ENCODE measurements at places on chromosomes 4 and X.

GRCh38 chrX:132463411-132463810 lies 25.4 kb downstream of the MBNL3 start:
- no peak for DNase-seq

- no peak for DNase-seq
Measured at GRCh38 chrX:139094671-139095592, 383.4 kb upstream of the FGF13 start.

DNA sequence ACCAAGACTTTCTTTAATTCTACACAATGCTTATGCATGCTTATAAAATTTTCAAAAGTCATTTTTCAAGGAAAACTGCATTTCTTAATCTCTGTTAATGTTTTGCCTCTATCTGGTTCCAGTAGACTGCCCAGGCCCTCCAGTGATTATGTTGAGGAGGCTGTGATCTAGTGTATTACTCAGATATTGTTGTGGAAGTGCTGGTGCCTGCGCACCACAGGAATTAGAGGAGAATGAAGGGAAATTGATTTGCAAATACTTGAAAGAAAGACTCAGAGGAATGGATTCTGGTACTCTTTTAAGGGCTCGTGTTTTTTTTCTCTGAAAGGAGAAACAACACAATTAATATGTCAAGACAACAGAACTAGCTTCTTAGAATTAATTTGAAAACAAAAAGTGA lies 1015.1 kb downstream of the RPA4 start:
- no peak for DNase-seq

GRCh38 chrX:19906293-19906692 lies 18.9 kb upstream of the SH3KBP1 start:
- no peak for DNase-seq

- DNase-seq: no peak
Measured at GRCh38 chrX:56232221-56233082, at the start of gene KLF8. TSS of gene KLF8 (plus strand) at chrX:56232356. CDS start at chrX:56233335, 979 bp downstream.

DNA sequence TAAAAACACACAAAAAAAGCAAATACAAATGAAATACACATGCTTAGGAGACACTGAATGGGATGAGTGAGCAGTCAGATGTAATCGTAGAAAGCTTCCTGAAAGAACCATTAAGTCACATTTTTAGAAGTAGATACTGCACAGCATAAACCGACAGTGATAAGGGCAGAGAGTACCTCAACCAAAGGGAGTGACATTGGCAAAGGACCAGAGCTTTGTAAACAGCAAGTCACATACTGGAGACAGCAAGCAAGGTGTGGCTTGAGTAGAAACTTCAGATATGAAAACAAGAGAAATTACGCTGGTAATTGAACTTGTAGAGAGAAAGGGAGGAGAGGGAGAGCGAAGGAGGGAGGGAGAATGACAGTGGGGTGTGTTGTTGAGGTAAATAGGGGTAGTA lies 92.0 kb downstream of the CHRDL1 start:
- no peak for DNase-seq

- DNase-seq: no peak
Measured at GRCh38 chr4:40530961-40531635, 98.6 kb downstream of the RBM47 start.

DNA sequence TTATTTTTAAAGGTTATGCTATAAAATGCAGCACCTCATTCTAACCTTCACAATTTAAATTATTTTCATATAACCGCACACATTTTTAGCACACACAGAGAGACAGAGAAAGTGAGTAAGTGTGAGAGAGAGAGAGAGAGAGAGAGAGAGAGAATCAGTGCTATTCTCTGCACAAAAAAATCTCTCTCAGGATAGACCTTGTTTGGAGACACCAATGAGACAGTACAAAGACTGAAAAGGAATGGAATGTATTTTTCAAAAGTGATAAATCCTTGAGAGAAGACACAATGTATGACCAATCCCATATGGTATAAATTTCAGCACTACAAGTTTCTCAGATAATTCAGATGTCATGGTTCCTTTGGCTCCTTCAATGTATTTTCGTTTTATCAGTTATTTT lies 132.1 kb upstream of the PCDH18 start:
- no peak for DNase-seq

GRCh38 chrX:135315864-135316263 lies 6.6 kb downstream of the ETDC start:
- DNase-seq: no peak

GRCh38 chr4:86108137-86108536 lies 251.7 kb downstream of the MAPK10 start:
- DNase-seq: no peak

GRCh38 chr4:156536661-156537060 lies 434.9 kb downstream of the PDGFC start:
- no peak for DNase-seq

DNA sequence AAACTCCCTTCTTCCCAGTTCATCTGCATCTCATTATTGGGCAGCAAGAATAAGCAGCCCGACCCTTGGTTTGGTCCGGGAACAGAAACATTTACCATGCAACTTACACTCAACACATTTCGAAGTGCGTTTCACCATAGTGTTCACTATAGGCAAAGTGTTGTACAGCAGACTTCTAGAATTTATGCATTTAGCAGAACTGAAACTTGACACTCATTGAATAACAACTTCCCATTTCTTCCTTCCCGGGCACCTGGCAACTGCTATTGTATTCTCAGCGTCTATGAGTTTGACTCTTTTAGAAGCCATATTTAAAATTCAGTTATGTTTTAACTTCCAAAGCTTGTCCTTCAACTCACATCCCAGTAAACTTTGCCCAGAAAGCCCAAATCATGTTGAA lies 840.6 kb downstream of the NLGN4X start:
- DNase-seq: no peak

DNA sequence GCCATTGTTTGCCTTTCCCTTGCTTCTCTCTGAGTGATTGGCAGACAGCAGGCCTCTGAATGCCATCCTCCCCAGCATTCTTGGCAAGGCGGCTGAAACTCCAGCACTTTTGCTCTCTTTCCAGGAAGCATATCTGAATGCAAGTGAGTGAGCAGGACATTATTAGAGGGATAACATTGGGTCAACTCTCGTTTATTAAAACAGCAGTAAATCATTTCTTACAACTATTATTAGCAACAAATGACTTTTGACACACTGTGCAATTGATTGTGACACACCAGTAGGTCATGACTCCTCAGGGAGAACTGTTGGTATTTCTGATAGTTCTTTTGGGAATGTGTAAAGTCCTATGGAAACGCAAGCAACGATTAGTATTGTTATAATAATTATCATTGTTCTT lies 103.8 kb downstream of the EFNB1 start:
- DNase-seq: no peak

DNA sequence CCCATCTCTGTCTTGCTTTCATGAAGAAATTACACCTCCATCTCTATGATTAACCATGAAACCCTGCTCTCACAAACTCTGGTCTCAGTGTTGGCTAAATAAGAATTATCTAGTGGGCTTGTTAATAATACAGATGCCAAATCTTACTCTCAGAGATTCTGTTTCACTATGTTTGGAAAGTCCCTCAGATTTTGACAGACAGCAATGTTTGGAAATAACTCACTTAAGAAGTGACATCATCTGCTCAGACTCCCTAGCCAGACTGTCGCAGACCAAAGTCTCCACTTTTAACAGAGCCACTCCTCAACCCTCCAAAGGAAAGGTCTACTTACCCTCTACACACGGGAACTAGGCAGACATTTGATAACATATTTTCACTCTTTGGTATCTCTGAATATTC lies 328.5 kb upstream of the FGF16 start:
- DNase-seq: no peak

- no peak for DNase-seq
Measured at GRCh38 chr4:3527101-3527913, 4.9 kb downstream of the LRPAP1 start.

DNA sequence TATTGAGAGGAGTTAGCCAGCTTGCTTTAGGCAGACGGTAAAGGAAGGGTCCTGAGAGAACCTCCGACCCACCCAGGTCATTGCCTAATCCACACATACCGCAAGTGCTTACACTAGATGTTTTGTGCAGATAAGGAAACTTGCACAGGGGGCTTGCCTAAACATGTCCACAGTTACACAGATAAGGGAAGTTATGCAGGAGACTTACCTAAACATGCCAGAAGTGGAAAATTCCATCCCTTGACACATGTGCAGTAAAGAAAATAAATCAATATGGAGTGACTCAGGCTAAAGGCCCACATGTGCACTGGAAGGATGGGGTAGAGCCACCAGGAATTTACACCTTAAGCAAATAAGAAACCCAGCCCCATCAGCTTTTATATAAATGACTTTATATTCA lies 232.8 kb upstream of the HDX start:
- no peak for DNase-seq

- no peak for DNase-seq
Measured at GRCh38 chr4:187826725-187827124, 168.8 kb upstream of the ZFP42 start.

DNA sequence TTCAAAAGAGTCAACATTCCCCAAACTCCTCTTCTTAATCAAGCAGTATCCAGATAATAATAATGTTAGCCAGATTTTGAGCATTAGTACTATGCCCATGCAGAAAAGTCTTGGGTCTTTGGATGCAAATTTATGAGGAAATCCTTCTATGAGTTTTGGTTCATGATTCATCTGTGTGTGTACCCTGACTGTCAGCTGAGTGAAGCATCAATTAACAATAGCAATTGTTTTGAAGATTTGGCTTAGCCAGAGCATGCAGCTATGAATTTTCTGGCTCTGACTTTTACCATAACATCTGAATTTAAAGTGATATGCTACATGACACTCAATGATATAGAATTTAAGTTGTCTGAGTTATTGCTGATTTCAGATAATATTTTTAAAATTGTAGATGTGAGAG lies 145.8 kb downstream of the KLHL4 start:
- no peak for DNase-seq

GRCh38 chr4:151887816-151888180 lies 127.0 kb upstream of the GATB start:
- DNase-seq: no peak

GRCh38 chrX:153526801-153527200 lies 9.4 kb downstream of the ATP2B3 start:
- DNase-seq: no peak

- DNase-seq: no peak
Measured at GRCh38 chr4:98363431-98363830, 102.2 kb downstream of the RAP1GDS1 start.

GRCh38 chr4:100041646-100042045 lies 91.6 kb upstream of the H2AZ1 start:
- no peak for DNase-seq

All from activated CD8-positive, alpha-beta memory T cell treated with anti-CD3 and anti-CD28 coated beads for 1 hour (primary cell).